ENCODE measurements at places on chromosomes 3 and 15.

DNA sequence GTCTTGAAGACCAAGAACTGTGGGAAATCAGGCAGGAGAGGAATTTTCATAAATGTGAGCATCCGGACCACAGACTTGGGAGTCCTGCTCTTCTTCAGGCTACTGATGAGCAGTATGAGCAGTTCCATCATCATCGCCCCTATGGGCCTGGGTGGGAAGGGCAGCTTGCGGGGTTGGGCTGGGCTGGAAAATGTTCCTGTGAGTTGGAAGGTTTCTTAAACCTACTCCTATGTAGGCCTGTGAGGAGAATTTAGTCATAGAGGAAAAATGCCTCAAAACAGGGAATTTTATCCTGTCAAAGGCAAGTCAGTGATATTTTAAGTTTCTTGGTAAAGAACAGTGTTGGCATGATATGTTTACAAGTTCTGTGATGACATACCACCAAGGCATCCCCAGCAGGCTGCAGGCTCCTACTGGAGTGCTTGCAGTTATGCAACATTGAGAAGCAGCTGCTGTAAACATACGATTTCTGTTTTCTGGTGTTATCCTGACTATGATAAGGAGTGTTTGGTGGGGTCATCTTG, 10.3 kb downstream of the MASP1 start:
- no peak for DNase-seq

DNA sequence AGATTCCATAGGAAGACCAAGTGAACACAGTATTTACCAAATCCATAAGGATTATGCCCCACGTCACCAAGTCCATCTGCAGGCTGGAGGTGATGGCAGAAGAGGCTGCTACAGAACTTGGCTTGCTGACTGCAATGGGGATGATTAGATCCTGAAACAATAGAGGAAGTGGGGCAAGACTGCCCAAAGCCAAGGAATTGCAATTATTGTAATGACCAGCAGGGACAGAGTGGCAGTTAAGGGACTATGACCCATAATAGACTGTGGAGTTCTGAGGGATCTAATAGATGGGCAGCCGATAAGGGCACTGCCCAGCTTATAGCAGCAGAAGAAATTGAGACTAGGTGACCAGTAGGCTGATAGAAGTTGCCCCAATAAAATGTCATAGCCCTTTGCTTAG, 108.4 kb downstream of the MINAR1 start:
- DNase-seq = no peak

GRCh38 chr15:29596266-29596665, 226.0 kb downstream of the TJP1 start:
- no peak for DNase-seq

GRCh38 chr3:127805026-127805753, 17.1 kb downstream of the MGLL start:
- DNase-seq = no peak

DNA sequence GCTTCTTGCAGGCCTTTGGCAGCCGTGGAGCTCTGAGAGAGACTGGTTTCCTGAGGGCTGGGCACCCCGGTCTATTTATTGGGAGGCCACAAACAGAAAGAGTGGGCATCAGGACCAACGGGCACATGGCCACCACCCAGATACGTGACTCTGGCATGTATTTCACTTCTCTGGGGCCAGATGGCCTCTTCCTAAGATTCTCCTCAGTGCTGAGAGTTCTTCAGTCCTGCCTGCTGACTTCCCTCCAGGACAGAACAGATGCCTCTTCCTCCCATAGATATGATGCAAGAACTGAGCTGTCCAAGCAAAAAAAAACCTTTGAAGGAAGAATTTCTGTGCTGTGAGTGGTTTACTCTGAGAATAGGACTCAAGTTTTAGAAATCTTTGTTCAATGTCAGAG, 107.7 kb downstream of the IGF2BP2 start:
- DNase-seq = no peak

DNA sequence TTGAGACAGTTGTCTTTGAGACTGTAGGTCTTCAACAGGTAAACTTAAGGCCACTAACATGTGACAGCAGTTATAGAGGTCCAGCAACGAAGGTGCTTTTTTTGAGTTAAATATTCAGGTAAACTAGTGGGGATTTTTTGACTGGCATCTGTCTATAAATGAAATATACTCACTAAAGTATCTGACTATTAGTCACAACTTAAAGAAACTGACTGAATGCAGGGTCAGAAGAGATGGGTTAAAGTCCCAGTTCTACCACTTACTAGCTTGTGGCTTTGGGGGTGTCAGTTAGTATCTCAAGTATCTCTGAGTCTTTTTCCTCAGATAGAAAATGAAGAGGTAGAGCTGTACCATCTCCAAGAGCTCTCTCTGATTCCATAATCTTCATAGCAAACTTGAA, 18.0 kb downstream of the MIX23 start:
- no peak for DNase-seq

DNA sequence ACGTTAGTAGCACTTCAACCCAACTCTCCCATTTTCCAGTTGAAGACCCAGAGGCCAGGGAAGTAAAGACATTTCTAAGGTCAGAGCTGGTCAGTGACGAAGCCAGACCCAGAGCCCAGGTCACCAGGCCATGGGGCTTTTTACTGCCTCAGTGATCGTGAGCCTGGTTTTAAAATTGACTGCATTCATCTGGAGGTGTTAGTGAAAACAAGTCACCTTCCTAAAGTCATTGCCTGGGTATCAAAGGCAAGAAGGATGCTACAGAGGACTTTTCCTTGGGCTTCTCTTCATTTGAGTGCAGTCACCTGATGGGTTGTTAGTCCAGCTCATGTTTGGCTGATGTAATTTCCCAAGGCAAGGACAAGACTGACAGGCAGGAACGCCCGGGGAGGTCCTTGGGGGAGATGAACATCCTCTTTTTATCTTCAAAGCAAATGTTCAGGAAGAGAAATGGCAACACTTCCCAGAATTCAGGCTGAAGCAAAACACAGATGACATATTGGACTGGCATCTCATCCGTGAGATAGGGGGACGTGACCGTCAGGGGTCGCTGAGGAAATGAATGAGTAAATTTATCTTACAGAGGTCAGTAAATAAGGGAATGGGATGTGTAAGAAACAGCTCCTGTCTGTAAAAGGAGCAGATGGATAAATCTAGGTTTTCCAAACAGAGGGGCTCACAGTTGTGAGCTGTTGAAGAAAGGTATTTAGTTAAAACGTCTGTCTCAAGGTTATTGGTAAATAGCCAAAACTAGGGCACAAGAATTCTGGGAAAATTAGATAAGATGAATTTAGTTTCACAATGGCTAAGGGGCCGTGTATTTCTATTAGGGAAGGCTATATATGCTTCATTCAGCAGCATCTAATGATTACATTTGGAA, 201.2 kb downstream of the OPA1 start:
- DNase-seq = no peak

DNA sequence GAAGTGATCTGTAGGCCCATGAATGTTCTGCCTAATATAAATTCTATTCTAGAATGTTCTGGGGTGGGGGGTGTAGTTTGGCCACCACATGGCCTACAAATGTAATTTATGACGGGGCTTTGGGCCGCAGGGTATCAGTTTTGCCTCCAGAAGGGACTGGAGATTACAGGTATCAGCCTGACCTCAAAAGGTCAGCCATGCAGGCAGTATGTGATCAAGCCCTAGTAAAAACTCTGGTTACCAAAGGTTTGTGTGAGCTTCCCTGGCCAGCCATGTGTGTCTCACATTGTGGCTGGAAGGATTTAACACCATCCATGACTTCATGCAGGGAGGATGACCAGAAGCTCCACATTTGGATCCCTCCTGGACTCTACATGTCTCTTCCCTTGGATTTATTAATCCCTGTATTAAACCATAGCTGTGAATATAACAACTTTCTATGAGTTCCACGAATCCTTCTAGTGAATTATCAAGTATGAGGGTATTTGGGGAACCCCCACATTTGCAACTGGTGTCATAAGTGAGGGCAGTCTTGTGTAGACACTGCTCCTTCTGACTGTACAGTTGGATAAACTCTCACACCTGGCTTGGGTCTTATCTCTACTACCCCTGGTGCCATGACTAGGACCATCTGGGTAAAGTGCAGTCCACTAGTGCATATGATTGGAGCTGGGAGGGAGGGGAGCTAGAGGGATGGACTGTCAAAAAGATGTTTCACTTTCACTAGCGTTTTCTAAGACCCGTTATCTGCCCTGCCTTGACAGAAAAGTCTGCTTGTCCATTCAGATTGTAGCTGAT, 50.0 kb upstream of the RFX7 start:
- DNase-seq = no peak

- DNase-seq = no peak
Observed at GRCh38 chr3:153885359-153885758, 235.8 kb upstream of the ARHGEF26 start.

DNA sequence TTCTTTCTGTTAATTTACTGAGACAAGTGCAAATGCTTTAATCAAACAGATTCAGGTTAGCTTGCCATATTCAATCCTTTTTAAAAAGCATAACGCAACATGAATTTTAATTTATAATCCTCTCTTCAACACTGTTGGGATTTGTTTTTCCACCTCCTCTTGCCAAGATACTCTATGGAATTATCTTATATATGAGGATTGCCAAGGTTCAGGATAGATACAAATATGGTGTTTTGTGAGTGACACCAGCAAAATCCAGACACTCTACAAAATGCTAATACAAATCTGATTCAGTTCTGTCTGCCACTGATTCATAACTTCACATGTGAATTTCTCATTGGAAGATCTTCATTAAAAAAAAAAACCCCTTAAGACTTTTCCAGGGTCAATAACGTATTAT, 104.8 kb downstream of the FBN1 start:
- DNase-seq = no peak

DNA sequence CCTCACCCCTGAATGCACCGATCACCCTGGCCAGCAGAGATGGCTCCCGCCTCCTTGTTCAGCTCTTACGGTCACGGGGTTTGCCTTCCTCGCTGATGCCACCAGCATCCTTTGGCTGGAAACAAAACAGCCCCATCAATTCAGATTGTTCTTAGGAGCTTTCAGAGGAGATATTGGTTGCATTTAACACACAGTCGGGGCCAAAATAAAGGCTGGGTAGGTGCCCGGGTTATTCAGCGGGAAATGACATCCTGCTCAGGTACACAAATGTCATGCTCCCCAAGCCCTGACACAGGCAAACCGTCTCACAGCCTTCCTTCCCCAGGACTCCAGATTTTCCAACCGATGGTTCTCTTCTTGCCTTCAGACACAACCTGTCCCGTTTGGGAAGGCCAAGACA, 62.4 kb upstream of the MEF2A start:
- DNase-seq = no peak

DNA sequence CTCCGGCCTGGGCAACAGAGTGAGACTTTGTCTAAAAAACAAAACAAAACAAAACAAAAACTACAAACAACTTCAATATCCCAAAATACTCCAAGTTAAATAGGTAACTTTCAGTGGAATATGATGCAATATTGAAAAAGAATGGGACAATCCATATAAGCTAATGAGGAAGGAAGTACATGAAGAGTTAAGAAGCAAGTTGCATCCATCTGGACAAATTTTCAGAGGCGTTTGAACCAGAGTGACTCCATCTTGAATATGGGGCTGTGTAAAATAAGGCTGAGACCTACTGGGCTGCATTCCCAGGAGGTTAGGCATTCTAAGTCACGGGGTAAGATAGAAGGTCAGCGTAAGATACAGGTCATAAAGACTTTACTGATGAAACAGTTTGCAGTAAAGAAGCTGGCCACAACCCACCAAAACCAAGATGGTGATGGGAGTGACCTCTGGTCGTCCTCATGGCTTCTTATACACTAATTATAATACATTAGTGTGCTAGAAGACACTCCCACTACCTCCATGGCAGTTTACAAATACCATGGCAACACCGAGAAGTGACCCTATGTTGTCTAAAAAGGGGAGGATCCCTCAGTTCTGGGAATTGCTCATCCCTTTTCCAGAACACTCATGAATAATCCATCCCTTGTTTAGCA, 58.1 kb upstream of the LCTL start:
- DNase-seq = no peak

DNA sequence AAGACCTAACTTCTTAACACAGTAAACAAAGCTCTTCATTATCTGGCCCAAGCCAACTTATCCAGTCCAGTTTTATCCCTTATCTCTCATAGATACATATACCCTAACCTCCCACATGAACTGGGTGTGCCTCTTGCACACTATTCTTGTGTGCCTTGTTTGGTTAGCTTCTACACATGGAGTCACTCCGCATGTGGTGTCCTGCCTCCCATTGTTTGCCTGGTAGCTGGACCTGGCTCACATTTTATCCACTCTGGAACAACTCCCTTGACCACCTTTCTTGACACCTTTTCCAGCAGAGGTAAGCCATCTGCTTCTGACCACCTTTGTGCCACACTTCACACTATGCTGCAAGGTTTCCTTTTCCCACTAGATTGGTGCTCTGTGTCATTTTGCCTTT, 15.2 kb downstream of the TIPARP start:
- no peak for DNase-seq

- DNase-seq = no peak
Observed at GRCh38 chr3:14063152-14063551, 61.5 kb downstream of the CHCHD4 start.

DNA sequence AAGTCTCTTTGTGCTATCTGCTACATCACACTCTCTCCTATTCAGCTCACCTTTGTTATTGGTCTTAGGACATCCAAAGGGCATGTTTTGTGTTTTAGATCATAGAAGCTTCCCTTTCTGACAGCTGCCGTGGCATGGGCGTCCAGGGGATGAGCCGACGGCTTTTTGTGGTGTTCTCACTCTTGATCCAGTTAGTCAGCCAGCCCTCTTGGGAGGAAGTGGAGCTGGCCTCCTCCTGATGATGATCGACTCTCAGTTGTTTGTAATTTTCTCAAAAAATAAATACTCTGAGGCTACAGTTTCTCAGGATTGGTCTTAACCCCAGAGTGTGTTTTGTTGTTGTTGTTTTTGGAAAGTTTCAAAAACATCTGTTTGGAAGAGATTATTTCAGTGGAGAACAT, 34.4 kb downstream of the BOC start:
- no peak for DNase-seq

DNA sequence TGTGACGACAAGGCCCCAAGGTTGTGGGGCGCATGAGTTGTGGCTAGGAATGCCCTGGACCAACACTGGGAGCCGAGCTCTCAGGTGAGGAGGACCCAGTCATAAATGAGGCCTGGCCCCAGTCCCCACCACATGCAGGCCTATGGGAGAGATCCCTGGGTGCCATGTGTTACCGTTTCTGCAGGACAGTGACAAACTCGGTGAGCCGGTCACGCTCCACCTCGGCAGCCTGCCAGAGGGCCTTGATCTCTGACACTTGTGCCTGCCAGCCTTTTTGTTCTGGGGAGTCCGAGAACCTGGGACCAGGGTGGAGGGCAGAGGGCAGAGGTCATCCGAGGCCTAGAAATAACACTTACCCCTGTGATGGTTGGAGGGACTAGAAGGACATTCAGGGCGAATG, 27.7 kb upstream of the HHATL start:
- no peak for DNase-seq

- DNase-seq = no peak
Observed at GRCh38 chr3:9349321-9350117, 13.3 kb upstream of the THUMPD3 start.

DNA sequence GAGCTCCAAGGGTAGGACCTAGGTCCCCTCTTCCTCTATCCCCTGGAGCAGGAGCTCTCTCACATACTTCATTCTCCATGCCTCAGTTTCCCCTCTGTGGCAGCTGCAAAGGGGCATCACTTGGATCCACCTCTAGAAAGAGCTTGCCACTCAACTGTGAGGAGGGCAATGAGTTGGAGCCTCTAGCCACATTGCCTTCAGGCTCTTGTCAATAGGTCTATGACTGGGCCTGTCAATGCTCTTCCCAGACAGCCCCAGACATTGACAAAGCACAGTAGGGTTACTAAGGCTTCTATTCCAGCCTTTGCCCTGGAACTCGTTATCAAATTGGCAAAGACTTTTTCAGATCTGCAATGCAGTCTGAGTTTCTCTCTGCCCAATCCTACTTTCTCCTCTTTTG, 4.4 kb upstream of the VIPR1 start:
- DNase-seq = no peak
